ENCODE measurements at places on chromosomes 12 and 14.

GRCh38 chr12:111759991-111760390, 6.7 kb upstream of the ALDH2 start:
- DNase-seq, result no peak

GRCh38 chr14:21096978-21097635, 1.3 kb downstream of the ZNF219 start:
- DNase-seq, result no peak

DNA sequence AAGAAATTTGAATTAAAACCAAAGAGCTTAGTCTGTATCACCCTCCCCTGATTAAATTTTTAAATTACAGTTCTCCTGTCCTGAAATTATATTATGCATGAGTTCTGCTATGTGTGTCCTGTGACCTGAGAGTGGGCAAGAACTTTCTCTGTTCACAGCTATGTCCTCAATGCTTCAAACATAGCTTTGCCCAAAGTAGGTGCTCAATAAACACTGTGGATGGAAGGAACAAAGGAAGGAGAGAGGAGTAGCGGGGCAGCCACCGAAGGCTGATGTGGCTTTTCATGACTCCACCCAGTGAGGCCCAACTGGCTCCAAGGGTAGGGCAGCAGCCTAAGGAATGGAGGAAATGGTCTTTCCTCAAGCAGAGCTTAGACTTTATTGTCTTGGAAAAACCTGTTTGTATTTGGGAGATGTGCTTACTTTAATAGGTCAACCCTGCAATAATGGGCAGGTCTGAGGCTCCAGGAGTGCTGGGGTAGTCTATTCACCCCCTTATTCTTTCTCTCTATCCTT, 7.6 kb upstream of the MARK3 start:
- no peak for DNase-seq

- DNase-seq, result peak; percentile 27
Observed at GRCh38 chr14:85867450-85867849, 337.5 kb downstream of the FLRT2 start.

DNA sequence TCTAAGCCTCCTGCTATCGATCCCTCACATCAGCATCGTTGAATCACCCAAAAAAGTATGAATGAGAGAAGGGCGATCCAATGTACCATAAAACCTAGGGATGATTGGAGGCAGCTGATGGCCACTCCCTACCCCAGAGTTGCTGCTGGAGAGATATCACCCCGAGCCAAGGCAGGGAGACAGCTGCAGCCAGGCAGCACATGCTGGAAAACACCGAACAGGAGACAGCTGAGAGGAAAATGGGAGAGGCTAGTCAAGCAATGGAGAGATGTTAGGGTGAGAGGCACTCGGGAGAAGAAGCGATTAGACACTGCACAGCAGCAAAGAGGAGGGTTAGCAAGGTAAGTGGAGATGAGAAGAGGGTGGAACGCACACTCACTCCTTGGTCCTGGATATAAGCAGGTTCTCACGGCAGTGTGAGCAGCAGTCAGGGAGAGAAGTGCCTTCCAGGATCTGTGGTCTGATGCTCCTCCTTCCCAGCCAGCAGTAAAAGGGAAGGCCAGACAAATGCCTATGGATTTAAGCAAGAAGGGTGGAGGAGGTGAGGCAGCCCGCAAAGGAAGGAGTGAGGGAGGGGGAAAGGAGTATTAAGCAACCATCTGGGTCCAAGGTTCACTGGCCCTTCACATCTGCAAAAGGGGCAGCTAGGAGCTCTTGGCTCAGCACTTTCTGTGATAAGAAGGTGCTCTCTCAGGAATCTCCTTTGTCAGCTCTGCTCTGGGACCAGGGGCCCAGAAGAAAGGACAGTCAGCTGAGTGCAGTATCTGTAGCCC, at the start of gene SLC7A7:
TSS of gene SLC7A7 (minus strand) at position 495 of the 773 bp plus-strand sequence. CDS start 2,037 bp downstream, outside the sequence.
- DNase-seq, result peak; percentile 38

GRCh38 chr12:53090105-53090504, 7.4 kb upstream of the IGFBP6 start:
- DNase-seq, result no peak

DNA sequence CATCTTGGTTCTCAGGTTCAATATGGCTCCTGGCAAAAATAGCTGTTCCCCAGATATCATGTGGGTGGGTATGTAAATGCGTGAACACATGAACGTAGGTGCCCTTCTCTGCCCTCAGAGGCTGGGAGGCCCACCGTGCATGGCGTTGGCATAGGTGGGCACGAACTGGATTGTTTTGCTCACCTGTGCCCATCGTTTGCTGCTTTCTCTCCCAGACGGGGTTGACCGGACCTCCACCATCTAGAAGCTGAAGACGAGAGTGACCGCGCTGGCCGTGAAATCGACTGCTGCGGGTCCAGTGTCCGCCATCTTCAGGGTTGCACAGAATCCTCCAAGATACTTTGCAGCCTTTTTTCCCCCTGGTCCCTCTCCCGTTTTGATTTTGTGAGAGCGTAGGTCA, 113.9 kb downstream of the GCH1 start:
- DNase-seq, result no peak

GRCh38 chr14:104090071-104090748, 4.7 kb downstream of the ASPG start:
- no peak for DNase-seq

- DNase-seq, result no peak
Observed at GRCh38 chr12:22122359-22122758, 76.3 kb downstream of the CMAS start.

DNA sequence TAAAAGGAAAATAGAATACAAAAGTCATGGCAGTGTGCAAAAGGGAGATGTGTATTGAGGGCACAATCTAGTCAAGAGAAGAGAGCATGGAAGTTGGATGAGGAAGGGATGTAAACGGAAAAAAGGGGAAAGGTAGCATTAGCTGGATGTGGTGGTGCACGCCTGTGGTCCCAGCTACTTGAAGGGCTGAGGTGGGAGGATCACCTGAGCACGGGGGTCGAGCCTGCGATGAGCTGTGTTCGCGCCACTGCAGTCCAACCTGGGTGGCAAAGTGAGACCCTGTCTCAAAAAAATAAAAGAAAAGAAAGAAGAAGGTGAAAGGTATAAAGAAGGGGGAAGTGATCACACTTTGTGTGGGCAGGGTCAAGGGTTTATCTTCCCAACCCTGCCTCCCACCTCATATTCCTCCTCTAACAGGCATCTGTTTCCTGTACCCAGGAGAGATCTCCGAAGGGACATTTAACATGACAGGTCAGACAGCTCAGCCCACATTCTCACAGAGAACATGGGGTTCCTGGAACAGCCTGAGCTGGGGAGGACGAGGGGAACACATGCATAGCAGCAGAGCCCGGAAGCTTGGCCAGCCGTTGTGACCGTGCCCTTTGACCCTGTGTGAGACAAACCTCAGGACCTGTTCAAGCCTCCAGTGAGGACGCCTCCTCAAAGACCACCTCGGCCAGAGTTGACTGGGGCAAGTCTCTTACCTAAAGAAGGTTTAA, 8.9 kb downstream of the RNASE11 start:
- no peak for DNase-seq

DNA sequence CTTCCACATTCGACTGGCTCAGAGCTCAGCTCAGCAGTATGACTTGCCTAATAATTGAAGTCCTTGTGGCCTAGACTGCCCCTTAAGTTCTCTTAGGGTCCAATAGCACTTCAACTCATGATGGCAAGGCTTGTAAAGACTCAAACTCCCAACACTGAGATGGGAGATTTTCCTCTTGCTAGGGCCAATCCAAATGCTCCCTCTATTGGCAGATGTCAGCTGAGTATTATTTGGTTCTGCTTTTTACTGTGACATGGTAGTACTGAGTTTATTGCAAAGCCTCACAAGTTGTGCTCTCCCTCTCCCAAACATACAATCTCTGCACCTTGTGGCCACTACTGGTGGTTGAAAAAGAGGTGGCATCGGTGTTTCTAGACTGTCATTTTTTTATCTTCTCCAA, 164.2 kb downstream of the ALG10 start:
- no peak for DNase-seq

- DNase-seq, result no peak
Observed at GRCh38 chr12:26422839-26423398, 227.5 kb downstream of the SSPN start.

DNA sequence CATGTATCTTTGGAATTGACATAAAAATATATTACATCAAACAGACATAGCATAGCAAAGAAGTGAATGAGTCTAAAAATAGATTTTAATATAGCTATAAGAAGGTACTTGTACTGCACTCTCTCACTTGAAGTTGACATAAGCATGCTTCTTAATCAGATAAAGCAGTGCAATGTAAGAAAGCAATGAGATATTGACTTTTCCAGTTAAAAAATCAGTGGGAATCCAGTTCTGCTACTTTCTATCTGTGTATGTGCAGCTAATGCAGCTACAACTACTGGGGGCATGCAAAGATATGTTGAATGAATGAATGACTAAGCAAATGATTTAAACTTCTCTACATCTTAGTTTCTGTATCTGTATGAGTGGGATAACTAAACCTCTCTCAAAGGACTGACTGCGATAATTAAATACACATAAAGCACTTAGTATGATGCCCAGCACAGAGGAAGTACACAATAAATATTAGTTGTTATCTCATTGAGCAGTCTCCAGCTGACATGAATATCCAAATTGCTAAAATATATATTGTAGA, 10.3 kb downstream of the WASHC3 start:
- DNase-seq, result no peak

DNA sequence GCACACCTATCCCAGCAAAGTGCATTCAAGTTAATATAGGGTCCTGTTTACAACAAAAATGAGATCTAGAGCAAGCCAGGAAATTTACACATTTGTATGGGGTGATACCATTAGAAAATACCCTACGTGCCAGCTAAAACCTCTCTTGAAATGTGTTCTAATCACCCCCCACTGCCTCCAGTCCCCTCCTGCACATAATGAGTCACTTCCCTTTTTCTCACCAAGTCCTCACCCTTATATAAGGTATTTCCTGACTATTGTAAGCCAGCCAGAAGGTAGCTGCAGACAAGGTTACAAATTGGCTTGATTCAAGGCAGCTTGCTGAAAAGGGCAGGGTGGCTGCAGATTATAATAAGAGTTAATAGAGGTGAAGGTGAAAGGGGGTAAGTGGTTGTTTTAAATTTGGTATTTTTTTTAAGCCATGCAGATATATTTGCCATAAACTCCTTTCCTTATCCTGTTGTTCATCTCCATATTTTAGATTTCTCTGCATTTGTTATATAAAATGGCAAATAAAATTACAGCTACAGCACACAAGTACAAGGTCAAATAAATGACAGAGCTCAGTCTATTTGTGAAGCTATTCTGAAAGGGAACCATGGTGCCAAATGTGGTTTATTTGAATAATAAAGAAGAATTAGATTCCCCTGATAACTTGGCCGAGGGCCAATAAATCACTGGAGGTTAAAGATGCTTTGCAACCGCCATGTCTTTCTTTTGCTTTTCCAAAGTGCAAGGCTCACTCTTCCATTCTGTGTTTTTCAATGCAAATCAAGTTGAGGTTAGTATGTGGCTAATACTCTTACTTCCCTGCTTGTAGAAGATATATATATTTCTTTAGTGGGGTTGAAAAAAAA, 385.9 kb downstream of the EGLN3 start:
- DNase-seq, result peak; percentile 33

DNA sequence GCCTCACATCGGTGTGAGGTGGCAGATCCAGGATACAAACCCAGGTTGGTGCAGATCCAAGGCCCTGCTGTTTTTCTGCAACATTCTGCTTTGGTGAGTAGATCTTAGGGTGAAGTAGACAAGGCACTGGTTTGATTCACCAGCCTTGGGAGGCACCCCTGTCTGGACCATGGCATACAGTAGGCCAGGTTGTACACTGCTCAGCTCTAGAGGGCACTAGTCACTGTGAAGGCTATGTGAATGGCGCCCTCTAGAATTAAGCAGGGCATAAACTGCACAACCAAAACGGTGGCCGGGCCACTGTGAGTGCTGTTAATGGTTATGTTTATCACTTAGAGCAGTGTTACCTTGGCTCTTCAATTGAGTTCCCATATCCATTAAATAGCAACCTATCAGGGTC, 280.6 kb upstream of the PWP1 start:
- peak; percentile 63 for DNase-seq

- no peak for DNase-seq
Observed at GRCh38 chr14:54646626-54647025, 79.7 kb downstream of the SAMD4A start.

GRCh38 chr14:65549429-65549828, 136.9 kb downstream of the FUT8 start:
- no peak for DNase-seq

- no peak for DNase-seq
Observed at GRCh38 chr12:8734873-8735381, 37.1 kb downstream of the RIMKLB start.

- no peak for DNase-seq
Observed at GRCh38 chr14:94654071-94654861, 42.1 kb downstream of the SERPINA3 start.

GRCh38 chr14:20690848-20691640, 2.5 kb downstream of the ANG start:
- DNase-seq, result no peak

GRCh38 chr12:127268213-127268612, 998.8 kb upstream of the TMEM132C start:
- no peak for DNase-seq

GRCh38 chr14:96623676-96624484, 121.7 kb downstream of the PAPOLA start:
- peak; percentile 20 for DNase-seq

GRCh38 chr12:128382946-128383345, 116.0 kb downstream of the TMEM132C start:
- no peak for DNase-seq

GRCh38 chr14:74425525-74426201, 347 bp downstream of the SYNDIG1L start:
- peak; percentile 75 for DNase-seq

GRCh38 chr12:19369691-19370148, 69.6 kb upstream of the AEBP2 start:
- no peak for DNase-seq

DNA sequence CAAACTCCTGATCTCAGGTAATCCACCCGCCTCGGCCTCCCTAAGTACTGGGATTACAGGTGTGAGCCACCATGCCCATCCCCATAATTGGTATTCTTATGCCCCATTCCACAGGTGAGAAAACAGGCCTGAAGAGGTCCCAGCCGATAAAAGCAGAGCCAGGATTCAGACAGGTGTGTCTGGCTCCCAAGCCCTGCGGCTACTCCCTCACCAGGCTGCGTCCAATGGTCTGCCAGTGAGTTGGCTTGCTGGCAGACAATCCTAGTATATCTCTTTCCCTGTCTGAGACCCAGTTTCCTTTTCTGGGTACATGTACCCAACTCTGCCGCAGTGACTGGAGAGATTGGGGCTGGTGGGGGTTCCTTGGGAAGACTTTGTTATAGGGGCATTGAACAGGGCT, 1.9 kb upstream of the TSPAN9 start:
- peak; percentile 28 for DNase-seq
